ENCODE measurements at places on chromosomes 5 and 9.

- DNase-seq: peak; percentile 55
Observed at GRCh38 chr9:129458155-129458661, 162.7 kb downstream of the C9orf50 start.

DNA sequence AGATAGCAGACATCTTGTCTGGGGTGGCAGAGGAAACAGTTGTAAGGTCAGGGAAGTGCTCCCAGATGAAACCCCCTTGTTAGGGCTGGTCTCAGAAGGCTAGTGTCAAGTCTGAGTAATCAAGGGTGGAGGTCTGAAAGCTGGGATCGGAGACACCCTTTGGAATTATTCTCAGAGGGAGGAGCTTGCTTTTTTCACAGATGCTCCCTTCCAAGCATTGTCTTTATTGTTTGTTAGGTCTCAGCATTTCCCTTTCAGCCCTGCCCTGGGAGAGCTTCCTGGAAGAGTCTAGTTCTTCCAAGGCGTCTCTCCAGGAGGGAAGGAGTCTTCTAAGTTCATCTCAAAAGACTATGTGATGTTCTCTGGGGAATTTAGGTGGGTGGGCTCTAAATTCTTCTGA, 3.2 kb downstream of the TEK start:
- no peak for DNase-seq

DNA sequence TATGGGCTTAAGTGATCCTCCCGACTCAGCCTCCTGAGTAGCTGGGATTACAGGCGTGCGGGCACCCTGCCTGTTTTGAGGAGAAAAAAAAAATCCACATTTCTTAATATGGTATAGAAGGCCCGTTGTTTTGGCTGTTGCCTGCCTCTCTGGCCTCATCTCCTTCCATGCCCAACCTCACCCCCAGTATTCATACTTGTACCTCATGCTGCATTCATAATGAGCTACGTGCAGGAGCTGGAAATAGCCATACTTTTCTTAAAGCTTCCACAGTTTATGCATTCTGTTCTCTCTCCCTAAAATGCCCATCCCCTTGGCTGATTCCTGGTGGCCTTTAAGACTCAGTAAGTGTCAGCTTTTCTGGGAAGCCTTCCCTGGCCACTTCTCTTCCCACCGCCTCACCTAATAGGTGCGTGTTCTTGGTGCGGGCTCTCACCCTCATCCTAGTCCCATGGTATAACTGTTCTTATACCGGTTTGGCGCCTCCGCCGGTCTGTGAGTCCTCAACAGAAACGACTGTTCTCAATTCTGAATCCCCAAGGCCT, 2.1 kb upstream of the TPM2 start:
- no peak for DNase-seq

DNA sequence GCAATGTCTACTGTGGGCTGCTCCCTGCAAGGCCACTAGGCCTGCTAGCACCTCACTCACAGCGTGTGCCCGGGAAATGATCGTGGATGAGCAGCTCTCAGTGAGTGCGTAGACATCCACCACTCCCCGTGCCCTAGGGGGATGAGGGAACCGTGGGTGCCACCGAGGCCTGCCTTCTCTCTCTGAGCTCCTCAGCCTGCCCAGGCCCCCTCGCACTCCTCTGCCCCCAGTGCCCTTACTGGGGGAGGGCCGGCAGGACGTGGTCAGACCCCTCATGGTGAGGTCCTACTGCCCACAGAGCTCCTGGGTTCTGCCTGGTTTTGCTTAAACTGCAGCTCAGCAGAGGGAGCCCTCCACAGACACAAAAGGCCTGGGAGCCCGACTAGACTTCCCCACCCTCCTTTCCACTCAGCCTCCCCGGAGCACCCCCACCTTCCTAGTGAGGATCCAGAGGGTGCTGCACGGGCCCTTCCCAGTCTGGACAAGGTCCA, 220.0 kb downstream of the CACNA1B start:
- no peak for DNase-seq

DNA sequence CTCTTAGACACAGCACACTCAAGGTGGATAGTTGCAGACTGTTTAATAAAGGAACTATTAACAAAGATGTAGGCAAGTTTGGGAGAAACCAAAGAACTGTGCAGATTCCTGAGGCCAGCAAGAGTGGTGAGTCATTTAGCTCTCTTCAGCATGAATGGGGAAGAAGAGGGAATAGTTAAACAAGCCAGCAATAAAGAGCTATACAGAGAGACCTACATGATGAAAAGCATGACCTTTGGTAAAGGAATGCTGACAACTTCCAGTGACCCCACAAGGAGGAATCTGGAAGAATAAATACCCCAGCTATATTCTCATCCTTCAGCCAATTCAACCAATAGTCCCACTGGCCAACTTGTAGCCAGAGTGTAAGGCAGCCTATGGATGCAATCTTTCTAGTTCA, 706.0 kb upstream of the GRAMD2B start:
- no peak for DNase-seq

DNA sequence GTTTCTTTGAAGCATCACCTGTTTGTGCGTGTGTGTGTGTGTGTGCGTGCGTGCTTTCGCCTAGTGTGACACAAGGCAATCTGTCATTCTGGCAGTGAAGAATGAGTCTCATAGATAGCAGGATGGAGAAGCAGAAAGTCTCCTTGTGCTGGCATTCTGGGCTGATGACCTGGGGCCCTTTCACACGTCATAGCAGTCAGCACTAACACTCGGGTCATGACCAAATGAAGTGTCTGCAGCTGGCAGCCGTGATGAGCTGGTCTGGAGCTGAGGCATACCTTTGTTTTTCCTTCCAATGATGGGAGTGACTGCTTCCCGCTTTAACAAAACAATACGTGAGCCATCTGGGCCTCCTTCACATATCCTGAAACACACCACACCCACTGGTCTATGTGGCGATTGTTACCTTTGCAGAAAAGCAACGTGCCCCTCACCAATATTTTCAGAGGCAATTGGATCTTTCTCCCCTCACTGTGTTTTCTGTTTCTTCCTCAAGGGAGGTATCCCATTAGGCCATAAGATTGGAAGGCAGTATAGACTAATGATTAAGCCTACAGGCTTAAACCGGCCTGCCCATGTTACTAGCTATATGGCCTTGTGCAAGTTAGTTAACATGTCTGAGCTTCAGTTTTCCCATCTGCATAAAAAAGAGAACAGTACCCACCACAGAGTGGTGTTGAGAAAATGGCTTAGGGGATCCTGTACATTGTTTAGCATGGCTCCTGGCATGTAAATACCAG, 88.8 kb downstream of the SREK1 start:
- no peak for DNase-seq

- no peak for DNase-seq
Observed at GRCh38 chr9:108761655-108762347, 94.0 kb downstream of the ACTL7B start.

GRCh38 chr5:170338933-170339779, 41.6 kb upstream of the LCP2 start:
- DNase-seq: peak; percentile 33

DNA sequence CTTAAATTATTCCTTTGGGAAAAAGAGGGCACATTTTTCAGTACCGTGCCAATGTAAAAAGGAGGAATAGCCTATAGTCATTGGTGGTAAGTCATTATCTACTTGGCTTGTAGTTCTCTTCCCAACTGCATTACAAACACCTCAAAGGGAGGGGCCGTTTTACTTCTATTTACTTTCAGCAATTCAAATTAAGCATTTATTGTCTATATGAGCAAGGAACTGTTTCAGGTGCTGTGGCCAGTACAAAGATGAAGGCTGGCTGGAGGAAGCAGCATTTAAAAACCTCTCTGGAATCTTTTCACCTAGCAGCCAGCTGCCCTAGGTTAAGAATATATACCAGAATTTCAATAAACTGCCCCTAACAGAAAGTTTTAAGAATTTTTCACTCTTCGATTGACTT, 48.9 kb downstream of the SEMA6A start:
- no peak for DNase-seq

GRCh38 chr5:43110606-43111170, 10.0 kb upstream of the ZNF131 start:
- DNase-seq: no peak

- DNase-seq: no peak
Observed at GRCh38 chr9:133942206-133942975, 49.7 kb downstream of the VAV2 start.

- DNase-seq: no peak
Observed at GRCh38 chr5:77663090-77663863, 24.8 kb upstream of the OTP start.

DNA sequence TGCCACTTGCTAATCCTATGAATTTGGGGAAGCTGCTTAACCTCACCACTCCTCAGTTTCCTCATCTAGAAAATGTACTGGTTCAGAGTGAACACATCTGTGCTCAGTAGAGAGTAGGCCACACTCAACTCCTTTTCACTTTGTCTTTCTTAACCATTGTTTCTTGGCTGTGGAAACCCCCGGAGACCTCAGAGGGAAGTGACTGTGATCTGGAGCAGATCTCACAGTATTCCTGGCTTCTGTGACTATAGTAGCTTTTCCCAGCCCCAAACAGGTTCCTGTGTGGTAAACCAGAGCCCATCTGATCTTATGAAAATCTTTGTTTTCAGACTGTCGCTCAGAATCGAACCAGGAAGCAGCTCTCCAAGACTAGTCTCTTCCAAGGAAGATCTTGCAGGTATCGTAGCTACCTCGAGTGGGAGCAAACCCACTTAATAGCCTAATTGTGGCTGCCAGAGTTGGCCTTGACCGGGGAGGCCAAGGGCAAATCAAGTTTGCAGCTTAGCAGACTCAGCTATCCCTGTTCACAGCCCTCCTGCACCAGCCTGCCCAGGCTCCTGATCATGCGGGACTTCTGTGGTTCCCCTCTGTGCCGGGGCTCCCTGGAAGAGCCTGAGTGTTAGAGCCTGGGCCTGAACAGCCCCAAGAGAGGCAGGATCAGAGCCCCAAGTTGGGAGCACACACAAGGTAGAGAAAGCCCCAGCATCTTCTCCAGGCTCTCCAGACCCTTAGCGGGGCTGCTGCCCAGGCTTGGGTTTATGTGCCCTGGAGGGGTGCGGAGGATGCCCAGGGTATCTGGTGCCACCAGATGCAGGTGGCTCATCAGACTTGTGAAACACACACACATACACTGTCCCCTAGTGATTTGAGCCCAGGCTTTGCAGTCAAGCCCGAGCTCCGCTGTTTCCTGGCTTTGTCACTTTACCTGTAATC, 52.2 kb upstream of the ANGPTL2 start:
- DNase-seq: no peak

DNA sequence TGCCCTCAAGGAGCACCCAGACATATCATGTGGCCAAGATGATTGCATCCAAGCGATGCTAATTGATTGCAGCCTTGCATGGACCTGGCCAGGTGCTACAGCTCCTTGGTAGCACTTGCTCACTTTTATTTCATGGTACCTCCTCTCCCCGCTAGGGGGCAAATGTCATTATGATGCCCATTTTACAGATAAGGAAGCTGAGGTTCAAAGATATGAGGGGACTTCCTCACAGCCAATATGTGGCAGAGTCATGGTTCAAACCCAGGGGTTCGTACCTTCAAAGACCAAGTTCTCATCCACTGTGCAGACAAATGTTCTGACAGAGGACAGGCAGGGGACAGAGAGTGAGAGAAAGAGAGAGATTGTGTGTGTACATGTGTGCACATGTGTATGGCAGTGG, 21.9 kb upstream of the KCNMB1 start:
- DNase-seq: no peak

GRCh38 chr9:25119041-25119440, 559.2 kb downstream of the TUSC1 start:
- DNase-seq: no peak

GRCh38 chr5:112560371-112560770, 141.3 kb upstream of the EPB41L4A start:
- DNase-seq: no peak

Measured in T-helper 22 cell (primary cell).